ENCODE measurements at places on chromosomes 2 and 18. TPM values are rescaled to one million over a fixed set of nuclear protein-coding genes. Genes with fewer than 3 reads are reported as not detected.

The SPATA3 gene
- not detected for total RNA-seq

The LYG2 gene
- not detected for total RNA-seq

The MORN2 gene
- 37.9 TPM for total RNA-seq

The DSC2 gene
- total RNA-seq = 0.48 TPM

The IL1R2 gene
- total RNA-seq = 3.3 TPM

The MALL gene
- total RNA-seq = 0.10 TPM

The MRPL44 gene
- total RNA-seq = 53.0 TPM

The LMAN2L gene
- total RNA-seq = 35.5 TPM

GRCh38 chr2:2166881-2167280 is 164.2 kb downstream of the MYT1L start:
- DNase-seq = no peak

DNA sequence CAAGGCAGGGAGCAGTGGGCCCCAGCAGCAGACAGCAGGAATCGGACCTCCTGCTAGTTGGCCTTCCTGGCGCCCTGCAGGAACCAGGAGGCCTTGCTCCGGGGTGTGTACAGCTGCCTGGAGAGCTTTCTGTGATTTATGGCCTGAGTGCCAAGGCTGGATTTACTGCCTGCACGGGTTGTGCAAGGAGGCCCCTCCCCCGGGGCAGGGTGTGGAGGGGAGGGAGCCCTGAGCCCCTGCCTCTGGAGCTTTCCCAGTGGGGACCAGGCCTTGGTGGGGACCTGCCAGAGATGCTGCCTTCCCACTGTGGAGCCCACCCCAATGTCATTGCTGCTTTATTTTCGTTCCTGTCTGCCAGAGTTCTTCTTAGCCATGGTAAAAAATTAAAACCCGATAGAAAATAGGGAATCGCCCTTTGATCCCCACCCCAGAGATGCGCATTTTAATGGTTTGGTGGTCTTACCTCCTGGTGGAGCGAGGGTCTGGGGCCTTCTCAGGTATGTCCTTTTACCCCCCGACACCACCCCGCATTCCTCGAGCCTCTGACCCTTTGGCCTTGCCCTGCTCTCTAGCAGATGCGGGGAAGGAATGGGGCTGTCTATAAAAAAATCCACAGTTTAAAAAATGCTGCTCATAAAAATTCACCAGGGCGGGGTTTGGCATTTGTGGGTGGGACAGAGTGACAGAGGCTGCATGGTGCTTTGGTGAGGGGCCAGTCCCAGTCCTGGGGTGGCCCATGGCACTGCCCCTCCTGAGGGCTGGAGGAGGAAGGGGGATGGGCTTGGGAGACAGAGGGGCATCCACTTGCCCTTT is 6.9 kb upstream of the RALB start:
- no peak for DNase-seq

GRCh38 chr2:44148999-44149398 is 19.7 kb upstream of the PPM1B start:
- no peak for DNase-seq

DNA sequence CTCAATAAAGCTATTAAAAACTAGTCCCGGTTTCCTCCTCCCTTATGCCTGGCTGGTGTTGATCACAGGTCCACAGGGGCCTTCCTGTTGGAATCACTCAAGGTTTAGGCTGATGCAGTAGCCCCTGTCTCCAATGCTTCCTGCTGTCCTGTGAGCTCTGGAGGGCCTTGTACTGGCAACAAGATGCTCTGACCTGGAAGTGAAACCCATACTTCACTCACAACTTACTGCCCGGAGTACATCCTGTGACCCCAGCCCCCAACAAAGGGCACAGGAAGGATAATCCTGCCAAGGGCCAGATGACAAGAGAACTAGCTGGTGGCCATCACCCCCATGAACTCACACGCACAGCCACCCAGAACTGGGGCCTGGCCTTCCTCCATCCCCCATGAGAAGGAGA is 50.3 kb downstream of the ZBTB7C start:
- no peak for DNase-seq

DNA sequence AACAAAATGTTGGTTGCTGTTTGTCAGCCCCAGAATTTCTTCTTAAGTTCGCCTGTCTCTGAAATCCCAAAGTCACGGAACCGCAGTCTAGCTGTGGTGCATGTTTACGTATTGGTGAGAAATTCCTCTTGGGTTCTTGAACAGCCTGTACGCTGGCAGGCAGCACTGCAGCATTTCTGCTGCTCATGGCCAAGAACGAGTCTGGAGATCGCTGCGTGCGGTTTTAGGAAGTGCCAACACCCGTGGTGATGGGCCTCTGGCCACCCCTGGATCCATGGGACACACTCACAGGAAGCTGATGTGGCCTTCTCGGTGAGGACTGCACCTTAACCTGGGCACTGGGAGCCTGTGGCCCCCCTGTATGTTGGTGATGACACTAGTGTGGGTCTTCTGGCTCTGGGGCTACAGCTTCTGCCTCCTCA is 23.7 kb downstream of the ASB1 start:
- DNase-seq = no peak

DNA sequence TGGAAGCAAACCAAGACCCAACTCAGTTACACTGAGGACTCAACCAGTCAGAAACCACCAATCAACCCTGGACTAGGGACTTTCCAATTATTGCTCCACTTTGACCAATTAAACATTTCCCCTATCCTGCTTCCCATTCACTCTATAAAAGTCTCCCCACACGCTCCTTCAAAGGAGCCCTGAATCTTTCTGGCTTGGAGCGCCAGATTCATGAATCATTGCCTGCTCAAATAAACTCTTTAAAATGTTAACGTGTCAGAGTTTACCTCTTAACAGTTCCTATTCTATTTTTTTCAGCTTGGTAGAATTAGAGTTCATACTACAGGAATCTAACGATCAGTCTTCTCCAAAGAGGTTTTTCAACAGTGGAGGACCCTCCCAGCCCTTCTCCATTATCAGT is 20.7 kb upstream of the SULT1C2 start:
- DNase-seq = peak; percentile 54

DNA sequence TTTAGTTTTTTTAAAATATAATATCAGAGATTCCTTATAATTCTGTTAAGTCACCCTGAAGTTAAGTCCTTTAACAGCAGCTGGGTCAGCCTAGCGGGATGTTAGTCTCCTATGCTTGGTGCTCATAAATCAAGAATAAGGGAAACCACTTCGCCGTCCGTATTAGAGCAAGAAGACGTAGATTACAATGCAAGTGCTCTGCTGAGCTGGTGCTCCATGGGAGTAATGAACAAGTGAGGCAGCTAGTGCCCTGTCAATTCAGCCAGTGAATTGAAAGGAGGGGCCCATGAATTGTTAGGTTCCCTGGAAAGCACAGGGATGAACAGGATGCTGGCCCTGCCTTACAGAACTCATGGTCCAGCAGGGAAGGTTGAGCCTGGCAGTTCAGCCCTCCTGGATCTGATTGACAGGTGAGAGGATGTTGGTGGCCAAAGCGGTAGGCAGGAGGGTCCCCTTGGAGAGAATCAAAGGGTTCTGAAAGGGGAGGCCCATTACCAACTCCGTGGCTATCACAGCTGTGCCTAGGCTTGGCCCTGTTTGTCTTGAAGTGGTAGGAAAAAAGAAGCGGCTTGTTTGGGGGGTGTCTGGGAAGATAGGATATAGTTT is 30.8 kb downstream of the PLB1 start:
- no peak for DNase-seq

DNA sequence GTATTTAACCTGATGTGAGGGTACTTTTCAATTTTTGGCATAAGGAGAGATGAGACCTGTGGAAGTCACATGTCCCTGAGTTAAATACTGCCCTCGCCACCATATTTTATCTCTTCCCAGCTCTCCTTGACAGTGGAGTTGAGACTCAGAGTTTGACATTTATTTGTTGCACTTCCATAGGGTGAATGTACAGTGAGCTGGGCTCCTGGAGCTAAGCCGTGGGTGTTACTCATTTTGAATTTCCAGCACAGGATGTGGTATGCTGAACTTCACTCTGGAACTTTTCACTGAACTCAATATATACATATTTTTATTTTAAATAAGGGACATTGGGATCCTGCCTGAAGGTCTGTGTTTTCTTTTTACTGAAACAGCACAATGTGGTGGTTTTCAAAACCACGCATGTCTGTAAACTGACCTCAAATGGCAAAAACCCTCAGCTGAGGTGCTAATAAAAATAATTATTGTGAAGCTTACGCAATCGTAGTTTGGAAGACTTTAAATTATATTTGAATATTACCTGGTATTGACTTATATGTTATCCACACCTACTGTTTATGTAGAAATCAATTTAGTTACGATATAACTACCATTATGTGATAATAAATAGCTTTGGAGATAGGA is 12.1 kb downstream of the RNF144A start:
- DNase-seq = no peak

DNA sequence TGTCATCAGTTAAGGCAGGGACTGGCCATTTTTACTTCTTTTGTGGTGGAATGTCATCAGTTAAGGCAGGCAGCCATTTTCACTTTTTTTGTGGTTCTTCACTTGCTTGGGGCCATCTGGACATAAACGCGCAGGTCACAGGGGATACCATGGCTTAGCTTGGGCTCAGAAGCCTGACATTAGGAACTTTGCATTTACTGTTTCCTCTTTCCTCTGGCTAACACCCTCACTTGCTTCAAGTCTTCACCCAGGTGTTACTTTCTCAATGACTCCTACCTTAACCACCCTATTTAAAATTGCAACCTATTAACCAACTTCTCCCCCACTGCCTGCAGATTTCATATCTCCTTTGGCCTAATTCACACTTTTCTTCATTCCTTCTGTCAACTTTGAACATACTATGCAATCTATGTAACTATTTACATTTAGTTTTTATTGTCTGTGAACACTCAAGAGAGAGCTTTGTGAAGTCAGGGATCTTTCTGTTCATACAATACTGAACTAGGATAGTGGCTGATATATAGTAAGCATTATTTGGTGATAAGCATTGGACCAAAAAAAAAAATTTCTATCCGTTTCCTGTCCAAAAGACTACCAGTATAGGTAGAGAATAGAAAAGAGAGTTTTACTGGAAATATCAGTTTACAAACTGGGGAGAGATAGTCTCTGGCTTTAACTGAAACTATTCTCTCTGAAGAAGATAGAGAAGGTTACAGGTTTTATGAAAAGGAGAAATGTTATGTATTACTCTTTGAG is 600.1 kb upstream of the ZNF804A start:
- no peak for DNase-seq

DNA sequence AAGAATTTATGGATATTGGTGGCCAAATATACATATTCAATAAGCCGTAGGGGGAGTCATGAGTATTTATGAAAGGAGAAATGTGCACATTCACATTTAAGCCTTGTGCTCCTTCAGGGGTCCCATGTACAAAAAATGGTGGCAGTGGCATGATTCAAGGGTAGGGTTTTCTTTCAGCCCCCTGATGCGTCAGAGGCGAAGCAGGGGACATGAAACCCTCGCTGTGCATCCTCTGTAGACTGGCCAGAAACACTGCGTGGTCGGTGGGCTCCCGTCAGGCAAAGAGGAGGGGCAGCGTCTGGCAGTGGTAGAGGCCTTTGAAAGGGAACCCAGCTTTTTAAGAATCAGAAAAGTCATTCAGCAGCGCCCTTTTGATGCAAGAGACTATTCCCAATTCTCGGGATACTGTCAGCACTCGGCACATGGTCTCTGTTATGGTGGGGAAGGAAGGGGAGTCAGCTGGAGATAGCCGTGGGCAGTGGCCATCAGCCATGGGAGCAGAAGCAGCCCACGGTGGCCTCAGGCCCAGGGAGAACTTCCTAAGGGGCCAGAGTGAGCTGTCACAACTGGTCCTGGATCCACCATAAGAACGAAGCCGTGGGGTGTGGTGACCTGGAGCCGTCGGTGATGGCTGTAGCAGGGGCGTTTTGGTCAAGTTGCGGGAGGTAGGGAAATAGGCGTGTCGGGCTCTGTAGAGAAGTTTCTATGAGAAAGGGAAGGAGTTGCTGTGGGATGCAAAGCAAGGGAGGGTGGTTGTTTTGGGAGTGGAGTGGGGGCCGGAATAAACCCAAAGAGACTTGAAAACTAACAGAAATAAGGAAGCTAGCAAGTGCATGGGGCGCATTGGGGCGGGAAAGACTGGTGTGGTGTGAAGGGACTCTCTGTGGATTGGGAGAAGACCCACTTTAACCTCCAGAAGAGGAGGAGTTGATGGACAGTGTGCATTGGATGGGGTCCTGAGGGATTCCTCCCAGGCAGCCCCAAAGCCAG is 95.6 kb downstream of the SH3BP4 start:
- no peak for DNase-seq

- DNase-seq = no peak
Observed at GRCh38 chr2:213722565-213722964, 438.3 kb downstream of the SPAG16 start.

- DNase-seq = no peak
Observed at GRCh38 chr2:127173057-127173456, 47.0 kb downstream of the CYP27C1 start.

GRCh38 chr2:165889158-165889557 is 64.4 kb downstream of the TTC21B start:
- no peak for DNase-seq

- DNase-seq = no peak
Observed at GRCh38 chr2:142782942-142783443, 94.5 kb upstream of the KYNU start.

- no peak for DNase-seq
Observed at GRCh38 chr2:96074156-96074555, 39.4 kb upstream of the GPAT2 start.

GRCh38 chr2:238388794-238389193 is 37.9 kb upstream of the ASB1 start:
- no peak for DNase-seq

DNA sequence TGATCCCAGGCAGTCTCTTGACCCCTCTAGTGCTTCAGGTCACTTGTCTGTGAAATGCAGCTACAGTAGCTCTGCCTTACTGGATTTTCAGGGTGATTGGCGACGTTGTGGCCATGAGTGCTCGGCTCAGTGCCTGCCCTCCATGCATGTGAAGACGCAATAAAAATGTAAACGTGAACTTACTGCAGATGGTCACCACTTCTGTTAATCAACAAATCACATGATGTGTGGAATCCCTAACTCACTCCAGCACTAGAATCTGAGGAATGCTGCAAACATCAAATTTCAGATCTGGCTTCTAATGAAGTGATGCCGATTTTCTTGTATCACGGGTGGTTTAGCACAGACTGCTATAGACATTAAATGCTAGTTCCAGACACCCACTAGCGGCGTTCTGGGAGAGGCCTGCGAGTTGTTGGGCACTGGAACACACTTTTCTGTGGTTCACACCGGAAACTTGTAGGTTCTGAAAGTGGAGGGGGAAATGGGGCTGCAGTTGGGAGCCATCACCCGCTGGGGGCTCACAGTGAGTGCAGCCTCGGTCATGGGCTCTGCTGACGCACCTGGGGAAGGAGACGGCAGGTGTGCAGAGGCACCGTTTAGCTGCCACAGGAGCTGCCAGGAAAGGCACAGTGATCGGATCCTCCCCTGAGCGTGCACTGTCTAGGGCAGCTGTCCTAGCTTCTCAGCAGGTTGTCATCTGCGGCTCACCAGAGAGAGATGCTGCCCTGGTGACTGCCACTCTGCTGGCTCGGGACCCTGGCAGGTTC is 6.5 kb downstream of the CNDP1 start:
- no peak for DNase-seq

- DNase-seq = no peak
Observed at GRCh38 chr2:18536697-18537096, 23.8 kb downstream of the RDH14 start.
